ENCODE measurements at places on chromosomes 6 and 20.

DNA sequence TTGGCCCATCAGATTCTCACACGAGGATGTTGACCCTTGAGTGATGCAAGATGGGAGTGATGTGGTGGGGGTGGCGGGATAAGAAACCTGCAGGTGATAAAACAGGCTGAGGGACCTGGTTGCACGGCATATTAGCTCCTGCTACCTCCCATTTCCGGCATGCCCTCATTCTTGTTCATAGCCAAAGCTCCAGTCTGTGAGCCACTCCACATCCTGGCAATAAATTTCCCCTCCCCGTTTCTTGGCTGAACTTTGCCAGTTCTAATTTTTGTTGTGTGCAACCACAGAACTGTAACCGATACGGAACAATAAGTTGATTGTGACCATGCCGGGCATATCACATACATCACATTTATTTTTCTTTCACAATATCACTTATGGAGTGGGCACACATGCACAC lies 41.6 kb upstream of the NFATC2 start:
- no peak for DNase-seq

GRCh38 chr6:162525181-162525580 lies 202.4 kb downstream of the PRKN start:
- no peak for DNase-seq

DNA sequence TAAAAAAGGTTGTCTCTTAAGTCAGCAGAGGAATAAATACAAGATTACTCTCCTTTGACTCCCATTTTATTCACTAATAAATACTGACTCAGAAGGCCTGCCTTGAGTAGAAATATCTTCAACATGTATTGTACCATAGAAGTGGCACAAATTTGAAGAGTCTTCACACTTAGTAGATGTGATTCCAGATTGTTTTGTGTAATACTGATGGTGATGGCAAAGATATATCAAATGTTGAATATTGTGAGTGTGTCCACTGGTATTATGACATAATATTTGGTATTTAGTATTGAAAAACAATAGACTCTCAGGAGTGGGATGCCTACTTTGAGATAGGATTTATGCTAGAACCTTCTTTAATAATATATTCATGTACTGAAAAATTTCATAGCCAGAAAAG lies 7.0 kb downstream of the ADGRB3 start:
- DNase-seq: no peak

DNA sequence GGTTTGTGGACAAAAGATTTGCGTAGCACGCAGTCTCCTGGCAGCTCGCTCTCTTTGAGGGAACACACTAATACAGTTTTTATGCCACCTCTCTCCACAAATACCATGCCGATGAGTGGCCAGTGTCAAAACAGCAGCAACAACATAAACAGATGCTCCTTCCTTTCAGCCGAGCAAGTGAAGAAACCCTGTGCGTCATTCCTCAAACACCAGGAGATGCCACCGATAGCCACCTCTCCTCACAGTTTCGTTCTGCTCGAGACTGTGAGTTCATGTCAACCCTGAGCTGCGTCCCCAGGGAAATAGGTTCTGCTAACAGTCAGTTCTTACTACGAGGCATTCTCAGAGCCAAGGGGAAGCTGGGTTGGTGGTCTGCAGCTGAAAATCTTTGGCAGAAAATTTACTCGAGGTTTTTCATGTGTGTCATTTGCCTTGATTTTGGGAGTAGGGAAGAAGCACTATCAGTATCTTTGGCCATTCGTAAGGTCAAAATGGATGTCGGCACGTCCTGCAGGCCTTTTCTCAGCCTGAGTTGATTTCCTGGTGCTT lies 59.9 kb downstream of the EYA2 start:
- DNase-seq: peak; percentile 98

DNA sequence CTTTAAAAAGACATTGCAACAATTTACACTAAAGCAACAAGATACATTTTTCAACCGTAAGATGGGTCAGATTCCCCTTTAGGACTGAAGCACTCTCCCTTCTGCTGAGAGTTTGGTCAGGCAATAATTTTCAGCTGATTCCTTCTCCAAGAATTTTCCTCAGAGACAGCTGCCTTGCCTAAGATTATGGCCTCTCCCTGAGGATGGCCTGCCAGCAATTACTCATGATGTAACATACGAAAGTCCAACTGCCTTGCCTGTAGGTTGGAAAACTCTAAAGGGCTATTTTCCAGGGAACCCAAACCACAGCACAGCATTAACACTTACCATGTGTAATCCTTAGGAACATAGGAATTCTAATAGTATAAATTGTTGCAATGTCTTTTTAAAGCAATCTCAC lies 229.1 kb upstream of the FLRT3 start:
- DNase-seq: peak; percentile 69

DNA sequence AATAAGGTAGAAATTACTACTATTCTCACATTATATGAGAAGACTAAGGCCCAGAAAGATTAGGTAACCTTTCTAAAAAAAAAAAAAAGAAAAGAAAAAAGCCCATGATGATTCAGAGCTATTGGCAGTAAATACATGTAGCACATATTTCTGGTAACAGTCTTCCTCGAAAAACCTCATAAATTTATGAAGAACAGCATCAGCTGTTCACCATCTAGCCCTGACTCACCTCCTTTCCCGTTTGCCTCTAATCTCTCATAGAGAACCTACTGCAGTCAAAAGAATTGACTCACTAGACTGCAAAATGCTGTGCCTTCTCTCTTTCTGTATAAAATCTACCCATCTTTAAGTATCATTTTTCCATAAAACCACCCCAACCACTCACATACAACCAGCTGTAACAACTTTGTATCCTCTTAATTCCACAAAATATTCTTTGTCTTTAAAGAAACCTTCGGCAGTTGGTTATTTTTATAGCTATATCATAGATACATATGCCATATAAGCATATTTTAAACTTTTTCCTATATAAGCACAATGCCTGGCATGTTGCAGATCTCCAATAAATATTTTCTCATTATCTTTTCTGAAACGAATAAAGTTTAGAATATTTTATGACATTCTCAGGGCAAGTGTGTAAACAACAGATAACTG lies 152.7 kb upstream of the ENPP5 start:
- DNase-seq: peak; percentile 95

DNA sequence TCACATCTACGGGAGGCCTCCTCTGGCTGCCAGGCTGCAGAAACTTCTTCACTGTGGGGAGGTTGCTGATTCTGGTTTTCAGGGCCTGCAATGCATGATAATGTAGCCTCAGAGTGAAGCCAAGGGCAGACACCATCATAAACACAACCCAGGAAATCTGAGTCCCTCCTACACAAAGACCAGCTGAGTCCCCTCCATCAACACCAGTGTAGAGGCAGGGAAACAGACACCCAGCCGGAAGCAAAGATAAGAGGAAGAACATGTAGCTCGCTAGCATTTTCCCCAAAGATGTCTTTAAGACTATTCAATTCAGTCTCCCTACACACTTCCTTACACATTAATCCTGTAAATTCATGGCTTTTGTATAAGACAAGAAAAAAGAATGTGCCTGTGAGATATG lies 23.6 kb downstream of the GSTA2 start:
- no peak for DNase-seq

GRCh38 chr6:119079283-119079809 lies 882 bp upstream of the FAM184A start:
- no peak for DNase-seq

DNA sequence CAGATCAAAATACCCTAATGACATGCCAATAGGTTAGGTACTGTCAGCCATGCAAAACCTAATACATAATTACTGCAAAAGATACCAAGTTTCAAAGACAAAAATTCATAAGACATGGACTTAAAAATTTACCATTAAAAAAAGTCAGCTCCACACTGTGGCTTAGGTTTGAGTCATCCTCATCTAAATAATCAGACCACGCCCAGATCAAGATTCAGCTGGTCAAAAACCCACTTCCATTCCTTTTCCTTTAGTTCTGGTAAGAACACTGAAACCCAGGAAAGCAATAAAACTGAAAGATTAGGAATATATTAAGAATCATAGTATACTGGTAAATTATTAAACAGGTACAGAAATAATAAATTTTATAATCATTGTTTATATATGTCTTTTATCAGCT lies 81.0 kb upstream of the ASF1A start:
- DNase-seq: no peak

- DNase-seq: no peak
Measured at GRCh38 chr20:47754388-47754715, 30.9 kb downstream of the SULF2 start.

- DNase-seq: no peak
Measured at GRCh38 chr20:49207076-49207475, 12.1 kb upstream of the DDX27 start.

DNA sequence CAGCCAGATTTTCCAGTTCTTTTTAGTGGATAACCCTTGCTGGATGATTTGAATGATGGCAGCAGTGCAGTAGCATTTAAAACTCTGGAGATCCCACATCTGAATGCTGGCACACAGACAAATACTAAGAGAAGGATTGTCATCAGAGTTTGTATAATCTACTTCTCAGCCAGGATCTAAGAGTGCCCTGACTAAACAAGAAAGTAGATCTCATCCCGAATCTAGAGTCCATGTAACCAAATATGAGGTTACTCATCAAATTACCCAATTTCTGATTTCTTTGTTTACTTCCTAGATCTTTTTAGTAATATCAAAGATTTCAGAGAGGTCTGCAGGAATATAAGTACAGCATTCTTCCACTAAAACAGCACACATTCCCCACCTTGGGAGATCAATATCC lies 7.8 kb downstream of the TMC2 start:
- DNase-seq: no peak

- no peak for DNase-seq
Measured at GRCh38 chr6:16140607-16141006, 11.7 kb downstream of the MYLIP start.

DNA sequence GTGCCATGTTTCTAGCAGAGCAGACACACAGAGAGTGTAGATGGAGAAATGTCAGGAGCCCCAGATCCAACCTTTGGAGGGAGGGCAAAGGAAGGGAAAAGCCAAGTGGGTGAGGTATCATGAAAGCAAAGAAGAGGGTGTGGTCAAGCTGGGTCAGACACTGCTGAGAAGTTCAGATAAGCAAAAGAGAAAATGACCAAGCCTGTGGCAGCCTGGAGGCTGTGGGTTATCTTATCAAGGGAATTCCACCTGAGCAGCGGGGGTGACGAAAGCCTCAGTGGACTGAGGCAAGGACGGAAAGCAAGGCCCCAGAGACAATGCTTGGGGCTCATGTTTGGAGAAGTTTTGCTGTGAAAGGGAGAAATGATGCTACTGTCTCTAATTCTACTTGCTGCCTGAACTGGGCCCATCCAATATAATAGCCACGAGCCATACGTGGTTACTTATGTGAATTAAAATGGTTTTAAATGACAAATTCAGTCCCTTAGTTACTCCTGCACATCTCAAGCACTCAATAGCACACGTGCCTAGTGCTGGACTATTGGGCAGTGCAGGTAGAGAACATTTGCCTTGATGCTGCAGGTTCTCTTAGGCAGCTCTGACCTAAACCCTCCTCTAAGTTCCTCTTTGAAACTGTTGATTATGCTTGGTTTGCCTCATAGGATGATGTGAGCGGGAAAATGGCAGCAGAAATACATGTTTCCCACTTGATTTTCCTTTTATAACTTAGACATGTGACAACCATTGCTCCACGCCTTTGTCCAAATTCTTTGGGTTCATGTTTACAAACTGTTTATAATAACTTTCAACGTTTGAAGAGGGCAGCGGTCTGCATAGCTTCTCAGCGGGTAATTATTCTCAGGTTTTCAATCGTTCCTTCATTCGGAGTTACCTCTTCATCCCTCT lies 63.7 kb downstream of the SLC22A23 start:
- DNase-seq: no peak

- DNase-seq: no peak
Measured at GRCh38 chr20:288956-289692, 1.4 kb downstream of the C20orf96 start.

DNA sequence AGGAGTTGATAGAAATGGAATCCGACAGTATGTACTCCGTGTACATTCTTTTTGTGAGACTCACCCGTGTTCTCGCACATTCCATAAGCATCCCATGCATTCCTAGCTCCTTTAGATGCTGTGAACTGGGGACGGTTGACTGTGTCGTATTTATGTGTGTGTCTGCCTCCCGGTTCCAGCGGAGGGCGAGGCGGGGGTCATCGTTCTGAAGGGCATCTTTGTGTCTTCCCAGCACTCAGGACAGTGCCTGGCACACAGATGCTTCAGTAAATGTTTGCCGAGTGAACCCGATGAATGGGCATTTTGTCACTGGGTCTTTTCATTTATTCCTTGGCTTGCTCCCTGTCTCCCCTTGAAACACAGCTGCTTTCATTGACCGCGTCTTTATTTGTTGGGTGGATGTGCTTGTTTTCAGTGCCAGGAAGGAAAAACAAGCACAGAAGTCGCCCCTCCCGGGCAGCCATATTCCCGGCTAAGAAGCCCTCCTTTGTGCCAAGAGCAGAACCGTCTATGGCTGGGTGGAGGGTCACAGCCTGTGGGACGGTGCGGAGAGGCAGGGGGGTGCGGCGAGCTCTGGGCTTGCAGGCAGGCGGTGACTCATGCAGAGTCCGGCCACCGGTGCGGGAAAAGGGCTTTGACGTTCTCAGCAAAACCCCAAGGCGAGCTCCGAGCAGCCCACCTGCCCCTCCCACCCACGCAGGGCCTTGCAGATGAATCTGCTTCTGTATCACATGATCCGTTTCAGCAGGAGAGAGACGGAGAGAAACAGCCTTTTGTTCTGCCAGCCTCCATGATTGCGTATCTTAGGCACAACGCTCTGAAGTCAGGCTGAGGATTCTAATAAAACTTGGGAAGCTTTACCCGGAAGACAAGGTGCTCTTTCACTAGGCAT lies 11.2 kb upstream of the PSMG4 start:
- no peak for DNase-seq

- DNase-seq: no peak
Measured at GRCh38 chr6:46648869-46649492, 3.6 kb downstream of the CYP39A1 start.

DNA sequence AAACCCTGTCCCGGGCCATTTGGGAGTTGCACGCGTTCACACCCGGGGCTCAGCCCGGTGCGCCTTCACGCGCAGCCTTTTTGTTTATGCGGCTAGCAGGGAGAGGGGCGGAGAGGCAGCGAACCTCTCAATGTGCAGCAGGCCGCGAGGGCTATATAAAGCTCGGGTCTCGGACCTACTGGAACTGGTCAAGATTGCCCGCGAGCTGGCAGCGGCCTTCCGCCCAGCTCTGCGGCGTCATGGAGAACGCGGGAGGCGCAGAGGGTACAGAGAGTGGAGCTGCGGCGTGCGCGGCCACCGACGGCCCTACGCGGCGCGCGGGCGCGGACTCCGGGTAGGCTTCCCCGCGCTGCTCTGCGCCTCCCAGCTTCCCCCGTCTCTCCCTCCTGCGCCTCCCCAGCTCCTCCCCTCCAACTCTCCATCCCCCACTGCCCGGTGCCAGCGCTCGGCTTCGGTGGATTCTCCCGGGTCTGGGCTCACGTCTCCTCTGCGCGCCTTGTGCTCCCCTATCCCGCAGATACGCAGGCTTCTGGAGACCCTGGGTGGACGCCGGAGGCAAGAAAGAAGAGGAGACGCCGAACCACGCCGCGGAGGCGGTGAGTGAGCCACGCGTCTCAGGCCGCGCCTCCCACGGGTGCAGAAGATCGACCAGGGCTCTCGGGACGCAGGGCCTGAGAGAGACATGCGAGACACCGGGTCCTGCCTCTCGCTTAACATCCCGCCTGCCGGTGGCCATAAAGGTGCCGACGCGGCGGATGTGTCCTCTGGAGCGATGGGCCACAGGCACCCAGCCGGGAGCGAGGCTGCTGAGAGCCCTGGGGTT lies at the start of gene RIPPLY2:
TSS of gene RIPPLY2 (plus strand) at position 183 of the 823 bp plus-strand sequence. CDS start at position 240, 57 bp downstream.
- no peak for DNase-seq

GRCh38 chr20:10312111-10312510 lies 93.5 kb downstream of the SNAP25 start:
- no peak for DNase-seq
